ENCODE measurements at places on chromosomes 12 and 14.

DNA sequence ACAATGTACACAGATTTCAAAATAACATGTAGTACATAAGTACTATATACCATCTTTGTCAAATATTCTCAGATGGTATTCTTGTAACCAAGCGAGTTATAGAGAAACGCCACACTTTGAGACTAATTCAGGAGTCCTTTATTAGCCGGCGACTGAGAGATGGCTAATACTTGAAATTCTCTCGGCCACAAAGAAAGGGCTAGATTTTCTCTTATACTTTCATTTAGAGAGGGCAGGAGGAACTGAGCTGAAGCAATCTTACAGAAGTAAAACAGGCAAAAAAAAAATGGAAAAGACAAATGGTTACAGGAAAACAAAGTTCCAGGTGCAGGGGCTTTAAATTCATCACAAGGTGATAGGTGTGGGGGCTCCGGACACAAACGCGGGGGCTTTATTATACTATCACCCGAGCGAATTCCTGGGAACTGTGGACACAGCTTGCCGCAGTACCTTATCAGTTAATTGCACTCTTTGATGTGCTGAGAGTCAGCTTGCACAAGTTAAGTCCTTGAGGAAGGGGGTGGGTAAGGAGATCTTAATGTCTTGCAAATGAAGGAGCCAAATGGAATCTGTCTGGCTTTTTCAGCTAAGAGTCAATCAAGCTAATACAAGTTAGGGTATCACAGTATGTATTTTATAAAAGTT, 382.3 kb downstream of the KCNH5 start:
- DNase-seq: no peak

GRCh38 chr12:100987552-100988521, 193.3 kb downstream of the ANO4 start:
- peak; percentile 61 for DNase-seq

- DNase-seq: no peak
Measured at GRCh38 chr12:75908961-75909605, 122.5 kb downstream of the PHLDA1 start.

GRCh38 chr12:106079148-106079738, 59.5 kb downstream of the NUAK1 start:
- DNase-seq: no peak

DNA sequence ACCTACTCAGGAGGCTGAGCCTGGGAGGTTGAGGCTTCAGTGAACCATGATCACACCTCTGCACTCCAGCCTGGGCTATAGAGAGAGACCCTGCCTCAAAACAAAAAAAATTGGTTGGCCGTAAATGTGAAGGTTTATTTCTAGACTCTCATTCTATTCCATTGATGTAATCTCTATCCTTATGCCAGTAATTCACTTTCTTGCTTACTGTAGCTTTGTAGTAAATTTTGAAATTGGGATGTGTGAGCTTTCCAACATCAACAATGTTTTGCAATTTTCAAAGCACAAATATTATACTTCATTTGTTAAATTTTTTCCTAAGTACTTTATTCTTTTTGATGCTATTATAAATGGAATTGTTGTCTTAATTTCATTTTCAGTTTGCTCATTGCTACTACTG, 24.6 kb downstream of the LIN52 start:
- DNase-seq: no peak

- no peak for DNase-seq
Measured at GRCh38 chr14:106346534-106347290, 820.3 kb downstream of the TMEM121 start.

DNA sequence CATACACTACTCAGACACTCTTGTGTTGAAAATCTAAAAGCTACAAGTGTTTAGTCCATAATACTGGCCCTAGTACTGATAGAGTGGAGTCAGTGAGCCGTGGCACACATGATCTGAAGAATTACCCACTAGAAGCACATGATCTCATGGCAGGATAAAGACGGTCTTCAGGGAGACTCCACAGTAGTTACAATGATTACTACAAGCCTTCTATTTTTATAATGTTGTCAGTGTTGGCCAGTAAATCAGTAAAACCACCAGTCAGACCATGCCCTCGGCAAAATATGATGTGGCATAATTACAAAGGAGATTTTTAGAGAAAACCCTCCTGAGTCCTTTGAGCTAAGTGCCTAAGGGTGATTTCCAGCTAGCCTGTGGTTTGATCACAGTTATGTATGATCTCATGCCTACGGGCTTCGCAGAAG, 114.9 kb downstream of the PDZRN4 start:
- no peak for DNase-seq

- DNase-seq: no peak
Measured at GRCh38 chr12:26599096-26599695, 233.8 kb downstream of the ITPR2 start.

GRCh38 chr12:119869720-119870119, 7.4 kb downstream of the CIT start:
- DNase-seq: no peak

DNA sequence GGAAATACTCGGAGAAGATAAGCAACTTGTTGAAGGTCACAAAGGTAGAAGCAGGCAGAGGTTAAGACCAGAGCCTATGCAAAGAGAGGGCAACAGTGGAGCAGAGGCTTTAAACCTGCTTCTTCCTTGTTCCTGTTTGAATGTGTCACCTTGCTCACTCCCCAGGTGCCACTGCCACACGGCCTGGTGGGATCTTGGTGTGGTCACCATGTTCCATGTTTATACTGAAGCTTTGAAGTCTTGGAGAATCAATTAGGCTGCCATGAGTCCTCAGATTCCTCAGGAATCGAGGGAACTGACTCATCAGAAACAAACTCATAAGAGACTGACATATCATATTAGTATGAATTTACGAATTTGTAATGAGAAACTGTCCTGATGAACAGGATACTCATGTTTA, 46.8 kb downstream of the IQSEC3 start:
- no peak for DNase-seq

DNA sequence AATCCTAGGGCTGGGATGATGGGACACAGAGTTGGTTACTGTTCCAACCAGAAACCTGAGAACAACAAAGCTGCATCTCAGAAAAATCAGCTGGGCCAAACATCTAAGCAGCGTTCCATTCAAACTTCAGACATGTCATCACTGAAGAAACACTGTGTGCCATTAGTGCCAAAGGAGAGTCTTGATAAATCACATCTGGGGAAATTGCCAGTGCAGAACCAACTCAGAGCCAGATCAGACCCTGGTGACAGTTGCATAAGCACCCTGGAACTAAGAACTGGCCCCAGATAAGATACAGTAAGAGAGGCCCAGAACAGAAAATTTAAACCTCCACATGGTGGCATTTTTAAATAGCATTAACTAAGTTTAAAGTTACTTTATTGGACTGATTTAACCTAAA, 482.8 kb downstream of the PRKD1 start:
- DNase-seq: no peak

GRCh38 chr12:56487448-56488040, 417 bp downstream of the GLS2 start:
- DNase-seq: no peak

DNA sequence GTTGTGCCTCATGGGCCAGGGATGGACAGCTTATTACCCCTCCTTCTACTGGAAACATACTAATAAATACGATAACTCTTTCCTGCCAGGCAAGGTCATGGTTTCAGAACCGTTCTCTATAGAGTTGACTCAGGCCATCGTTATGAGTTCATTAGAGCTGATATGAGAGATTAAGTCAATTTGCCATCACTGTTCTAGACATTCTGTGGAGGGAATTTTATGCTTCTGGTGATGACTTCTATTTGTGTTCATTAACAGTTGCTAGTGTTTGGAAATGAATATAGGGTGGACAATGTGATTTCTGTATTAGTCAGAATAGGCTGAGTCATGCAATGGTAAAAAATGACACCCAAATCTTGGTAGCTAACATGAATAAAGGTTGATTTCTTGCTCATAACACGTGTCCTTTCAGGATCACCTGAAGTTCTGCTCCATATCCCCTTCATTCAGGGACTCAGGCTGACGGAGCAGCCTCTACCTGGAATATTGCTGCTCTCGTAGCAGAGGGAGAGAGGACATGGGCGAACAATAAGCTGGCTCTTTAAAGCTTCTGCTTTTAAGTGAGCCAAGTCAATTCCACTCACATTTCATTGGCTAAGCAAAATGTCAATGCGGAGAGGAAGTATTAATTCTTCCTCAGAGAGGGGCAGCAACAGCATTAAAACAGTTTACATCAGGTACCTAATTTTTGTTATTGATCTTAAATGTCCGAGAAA, 18.5 kb upstream of the TBPL2 start:
- DNase-seq: peak; percentile 74

- no peak for DNase-seq
Measured at GRCh38 chr14:40682131-40682913, 924.4 kb upstream of the LRFN5 start.

DNA sequence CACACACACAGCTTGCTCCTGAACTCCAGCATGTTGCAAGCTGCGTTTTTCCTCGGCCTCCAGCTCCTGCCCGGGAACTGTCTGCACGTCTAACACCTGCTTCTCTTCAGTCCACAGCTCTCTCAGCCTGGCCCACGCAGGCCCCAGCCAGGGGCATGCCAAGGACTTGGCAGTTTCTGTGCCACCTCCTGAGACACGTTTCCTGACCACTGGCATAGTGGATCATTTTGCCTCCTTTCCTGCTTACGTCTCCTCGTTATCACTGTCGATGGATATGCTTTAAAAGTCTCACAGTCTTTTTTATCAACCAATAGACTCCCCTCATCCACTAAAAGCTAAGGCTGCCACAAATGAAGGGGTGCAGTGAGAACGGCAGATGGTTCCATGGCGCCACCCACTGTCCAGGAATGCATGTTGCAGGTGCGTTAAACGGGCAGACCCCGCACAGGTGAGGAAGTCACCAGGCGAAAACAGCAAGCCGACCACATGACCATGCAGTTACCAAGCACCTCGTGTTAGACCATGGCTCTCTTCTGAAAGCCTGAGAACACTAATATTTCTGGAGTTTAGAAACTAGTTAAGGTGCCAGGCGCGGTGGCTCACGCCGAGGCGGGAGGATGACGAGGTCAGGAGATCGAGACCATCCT, 14.7 kb upstream of the TEAD4 start:
- peak; percentile 70 for DNase-seq

DNA sequence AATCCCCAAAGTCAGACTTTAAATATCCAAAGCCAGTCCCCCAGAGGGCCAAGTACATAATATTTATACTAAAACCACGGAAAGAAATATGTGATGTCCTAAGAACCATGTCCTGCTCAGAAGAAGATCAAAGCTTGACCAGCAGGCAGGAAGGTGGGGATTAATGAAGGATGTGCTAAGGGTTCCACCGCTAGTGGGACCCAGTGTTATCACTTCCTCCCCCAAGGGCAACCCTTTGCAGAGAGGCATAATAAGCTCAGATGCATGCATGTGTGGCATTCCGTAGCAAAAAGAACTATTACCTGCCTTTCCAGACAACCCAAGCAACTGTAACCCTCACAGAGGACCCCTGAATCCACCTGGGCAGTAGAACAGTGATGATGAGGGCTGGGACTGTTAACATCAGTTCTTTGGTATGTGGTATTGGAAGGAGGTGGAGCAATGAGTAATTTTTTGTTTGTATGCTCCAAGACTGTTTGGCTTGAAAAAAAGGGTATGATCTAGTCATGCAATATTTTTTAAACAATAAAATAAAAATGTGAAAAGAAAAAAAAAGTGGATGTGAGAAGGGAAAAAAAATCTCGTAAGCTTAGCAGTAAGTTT, 71.7 kb upstream of the ETV6 start:
- DNase-seq: no peak

DNA sequence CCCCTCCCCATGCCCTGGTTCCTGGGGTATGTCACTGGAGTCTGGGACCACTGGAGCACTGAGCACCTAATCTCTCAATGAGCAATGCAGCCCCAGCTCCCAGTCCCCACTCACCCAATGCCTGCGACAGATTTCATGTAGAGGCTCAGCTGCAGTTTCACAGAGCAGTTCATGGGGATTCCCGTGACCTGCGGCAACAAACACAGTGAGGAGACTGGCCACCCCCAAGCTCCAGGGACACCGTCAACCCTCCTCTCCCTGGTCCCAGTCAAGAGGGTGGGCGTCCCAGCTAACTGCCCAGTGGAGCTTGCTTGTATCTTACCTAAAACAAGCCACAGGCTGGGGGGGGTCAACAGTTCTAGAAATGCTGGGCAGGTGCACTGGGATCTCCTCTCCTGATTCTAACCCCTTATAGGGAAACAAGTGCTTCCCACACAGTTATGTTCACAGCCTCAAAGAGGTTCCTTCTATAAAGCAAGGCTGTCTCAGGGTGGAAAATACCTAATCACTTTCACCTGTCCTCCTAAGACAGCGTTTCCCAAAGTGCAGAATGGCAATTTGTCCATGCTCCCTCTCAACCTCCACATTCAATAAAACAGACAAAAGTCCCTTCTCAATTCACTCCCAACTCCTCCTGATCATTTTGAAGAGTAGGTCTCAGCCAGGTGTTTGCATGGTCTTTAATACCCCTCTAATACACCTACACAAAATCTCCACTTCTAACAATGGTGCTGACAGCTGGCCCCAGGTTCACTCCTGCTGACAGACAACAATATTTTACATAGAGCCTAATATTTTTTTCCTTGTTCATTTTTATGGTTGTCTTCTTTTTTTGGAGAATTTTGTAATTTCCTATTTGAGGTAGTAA, 68.3 kb downstream of the SCARB1 start:
- DNase-seq: peak; percentile 81

DNA sequence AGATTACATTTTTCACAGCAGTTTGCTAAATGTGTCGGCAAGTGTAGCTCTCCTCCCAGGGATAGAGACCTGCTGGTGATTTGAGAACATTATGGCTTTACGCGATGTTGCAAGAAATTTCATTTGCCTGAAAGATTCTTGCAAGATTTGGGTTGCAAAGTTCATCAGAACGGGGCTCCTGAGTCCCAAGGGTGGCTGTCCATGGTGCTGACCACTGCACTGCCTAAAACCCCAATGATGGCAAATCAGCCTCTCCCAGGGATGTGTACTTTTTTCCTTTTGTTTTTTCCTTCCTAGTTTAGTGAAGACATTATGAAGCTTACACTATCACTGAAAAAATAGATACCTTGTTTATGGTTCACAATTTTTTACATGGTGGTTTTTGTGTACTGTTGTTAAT, 85.4 kb downstream of the WSCD2 start:
- DNase-seq: peak; percentile 55

DNA sequence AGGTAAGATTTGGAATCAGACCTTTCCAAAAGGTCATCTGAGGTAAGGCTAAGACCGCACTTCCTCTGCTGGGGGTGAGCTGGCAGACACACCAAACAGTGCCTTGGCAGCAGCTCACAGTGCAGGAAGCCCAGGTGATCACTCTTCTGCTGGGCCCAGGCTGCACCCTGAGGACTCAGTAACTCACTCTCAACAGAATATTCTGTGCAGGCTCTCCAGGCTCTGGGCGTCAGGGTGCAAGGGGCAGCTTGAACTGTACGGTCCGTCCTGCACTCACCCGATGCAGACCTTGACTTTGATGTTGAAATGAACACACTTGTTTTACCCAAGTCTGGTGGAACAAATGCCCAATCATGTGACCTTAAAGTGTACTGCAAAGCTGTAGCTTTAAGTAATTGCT, 6.0 kb downstream of the ALKBH2 start:
- no peak for DNase-seq

DNA sequence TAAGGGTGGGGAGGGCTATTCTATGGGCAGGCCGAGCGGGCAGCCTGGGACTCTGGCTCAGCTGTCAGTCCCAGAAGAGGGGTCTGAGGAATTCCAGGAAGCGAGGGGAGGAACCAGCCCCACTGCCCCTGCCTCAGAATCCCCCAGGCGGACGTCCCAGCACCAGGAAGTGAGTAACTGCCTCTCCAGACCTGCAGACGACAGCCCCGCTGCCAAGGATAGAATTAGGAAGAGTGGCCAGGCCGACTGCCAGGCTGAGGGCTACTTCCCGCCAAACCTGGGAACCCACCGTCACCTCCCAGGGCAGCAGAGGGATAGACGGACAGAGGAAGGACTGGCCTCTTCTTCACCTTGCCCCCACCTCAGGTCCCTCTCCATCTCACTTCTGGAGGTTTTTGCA, 6.7 kb upstream of the BDKRB2 start:
- no peak for DNase-seq

- DNase-seq: no peak
Measured at GRCh38 chr14:80977221-80977620, 21.8 kb downstream of the TSHR start.
